Stimulated activated CD4-positive, alpha-beta T cell treated with anti-CD3 and anti-CD28 coated beads, Interleukin-12 subunit alpha, Interleukin-12 subunit beta, amount 100 ng/mL, for 24 hours (primary cell): ENCODE measurements at places on chromosomes 7 and 10.
A peak's percentile ranks its signal among the peaks of the same experiment; 100 is the strongest.

GRCh38 chr7:25069900-25070443 is 55.1 kb downstream of the CYCS start:
- DNase-seq: peak; percentile 6

GRCh38 chr7:36129048-36129534 is 24.0 kb upstream of the EEPD1 start:
- no peak for DNase-seq

DNA sequence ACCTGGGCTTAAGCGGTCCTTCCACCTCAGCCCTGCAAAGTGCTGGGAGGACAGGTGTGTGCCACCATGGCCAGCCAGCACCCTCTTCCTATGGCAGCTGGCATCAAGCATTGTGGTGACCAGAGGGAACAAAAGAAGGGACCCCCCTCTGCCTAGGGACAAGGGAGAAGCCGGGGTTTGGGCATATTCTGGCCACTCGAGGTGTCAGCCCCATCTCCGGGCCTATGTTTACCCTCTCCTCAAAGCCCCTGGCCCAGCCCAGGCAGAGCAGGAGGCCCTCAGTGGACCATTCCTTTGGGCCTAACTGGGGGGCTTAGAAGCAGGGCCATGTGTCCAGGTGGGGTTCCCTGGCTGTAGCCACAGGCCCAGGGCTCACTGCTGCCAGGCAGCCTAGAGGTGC is 23.9 kb downstream of the VSIR start:
- DNase-seq: no peak

GRCh38 chr7:105638902-105639495 is 57.7 kb upstream of the EFCAB10 start:
- DNase-seq: no peak

DNA sequence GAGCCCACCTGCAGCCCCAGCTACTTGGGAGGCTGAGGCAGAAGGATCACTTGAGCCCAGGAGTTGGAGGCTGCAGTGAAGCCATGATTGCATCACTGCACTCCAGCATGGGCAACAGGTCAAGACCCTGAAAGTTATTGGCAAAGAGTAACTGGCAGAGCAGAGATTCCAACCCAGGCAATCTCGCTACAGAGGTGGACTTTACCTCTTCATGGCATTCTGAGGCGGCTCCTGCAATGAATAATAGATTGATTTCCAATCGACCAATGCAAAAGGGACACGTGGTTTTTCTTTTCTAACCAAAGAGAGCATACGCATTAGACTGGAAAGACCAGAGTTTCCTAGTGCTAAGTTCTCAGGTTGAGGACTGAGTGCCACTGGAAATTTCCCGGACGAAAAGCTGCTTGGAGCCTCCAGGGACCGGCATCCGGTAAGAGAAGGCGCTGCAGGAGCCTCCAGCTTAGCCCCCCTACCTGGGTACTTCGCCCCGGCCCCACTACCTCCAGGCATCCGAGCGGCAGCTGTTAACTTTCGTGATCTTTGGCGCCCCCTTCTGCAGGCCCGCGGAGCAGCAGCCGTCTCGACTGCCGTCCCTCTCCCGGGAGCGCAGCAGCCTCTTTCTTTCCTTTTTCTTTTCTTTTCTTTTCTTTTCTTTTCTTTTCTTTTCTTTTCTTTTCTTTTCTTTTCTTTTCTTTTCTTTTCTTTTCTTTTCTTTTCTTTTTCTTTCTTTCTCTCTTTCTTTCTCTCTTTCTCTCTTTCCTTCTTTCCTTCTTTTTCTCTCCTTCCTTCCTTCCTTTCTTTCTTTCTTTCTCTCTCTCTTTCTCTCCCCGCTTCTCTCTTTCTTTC is 4.1 kb downstream of the MBLAC1 start:
- peak; percentile 50 for DNase-seq

- no peak for DNase-seq
These were observed 41.6 kb downstream of the MRPS33 start for GRCh38 chr7:140972876-140973829.

DNA sequence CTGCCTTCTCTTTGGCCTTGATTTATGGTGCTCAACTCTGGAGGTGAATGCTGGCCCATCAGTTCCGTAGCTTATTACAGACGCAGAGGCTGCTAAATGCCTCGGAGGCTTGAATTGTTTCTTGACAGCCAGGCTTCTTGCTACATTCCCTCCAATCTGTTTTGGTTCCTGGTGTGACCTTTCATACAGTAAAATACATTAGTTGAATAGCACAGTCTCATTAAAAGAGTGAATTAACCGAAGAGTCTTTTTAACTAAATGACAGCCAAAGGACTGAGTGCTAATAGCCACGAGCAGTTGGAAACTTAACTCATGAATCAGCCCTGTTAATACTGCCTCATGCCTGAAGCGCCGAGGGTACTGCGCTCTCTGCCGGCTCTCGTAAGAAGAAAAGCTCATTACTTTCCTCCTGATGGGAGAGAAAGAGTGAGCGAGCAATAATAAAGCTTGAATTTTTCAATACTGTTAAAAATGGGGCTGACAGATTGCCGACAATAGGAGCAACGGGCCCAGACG is 236.4 kb upstream of the GPR26 start:
- no peak for DNase-seq

- DNase-seq: peak; percentile 8
These were observed 604 bp upstream of the STAM start for GRCh38 chr10:17643339-17643754.
